ENCODE measurements at places on chromosomes 1 and 21.
A peak's percentile ranks its signal among the peaks of the same experiment; 100 is the strongest.

- DNase-seq, result peak; percentile 86
These were observed at the start of gene PIK3C2B for GRCh38 chr1:204494281-204495077. TSS of gene PIK3C2B (minus strand) at chr1:204494805. CDS start at chr1:204469802, 25,003 bp downstream.

- DNase-seq, result no peak
These were observed 34.6 kb upstream of the UHMK1 start for GRCh38 chr1:162463021-162463420.

- no peak for DNase-seq
These were observed 43.2 kb upstream of the ADGRL2 start for GRCh38 chr1:81757398-81758020.

- DNase-seq, result no peak
These were observed 244.3 kb downstream of the BARHL2 start for GRCh38 chr1:90472775-90473174.

DNA sequence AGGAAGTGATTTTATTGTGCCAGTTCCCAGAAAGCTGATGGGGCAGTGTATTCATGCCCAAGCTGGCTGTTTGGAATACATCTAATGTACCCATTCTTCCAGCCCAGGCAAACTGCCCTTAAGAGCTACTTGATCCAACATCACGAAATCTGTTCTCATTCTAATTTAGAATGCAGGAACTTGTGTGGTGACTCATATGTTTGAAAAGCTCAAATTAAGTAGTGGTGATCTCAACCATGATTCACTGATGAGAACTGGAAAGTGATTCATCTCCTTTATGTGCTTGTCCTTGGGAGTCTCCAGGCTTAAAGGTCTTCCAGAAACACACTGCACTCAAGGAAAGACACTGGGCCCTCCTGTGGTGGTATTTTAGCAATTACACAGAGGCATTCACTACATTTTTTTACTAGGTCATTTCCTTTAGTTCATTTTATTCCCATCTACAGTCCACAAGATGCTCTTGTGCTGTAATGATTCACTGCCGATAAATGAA is 65.4 kb downstream of the RPE65 start:
- DNase-seq, result no peak

- no peak for DNase-seq
These were observed 60.0 kb downstream of the TNFSF18 start for GRCh38 chr1:172990598-172991215.
